ENCODE measurements at places on chromosomes 5 and 9.

GRCh38 chr5:143511736-143512135, 108.2 kb upstream of the NR3C1 start:
- DNase-seq = no peak

DNA sequence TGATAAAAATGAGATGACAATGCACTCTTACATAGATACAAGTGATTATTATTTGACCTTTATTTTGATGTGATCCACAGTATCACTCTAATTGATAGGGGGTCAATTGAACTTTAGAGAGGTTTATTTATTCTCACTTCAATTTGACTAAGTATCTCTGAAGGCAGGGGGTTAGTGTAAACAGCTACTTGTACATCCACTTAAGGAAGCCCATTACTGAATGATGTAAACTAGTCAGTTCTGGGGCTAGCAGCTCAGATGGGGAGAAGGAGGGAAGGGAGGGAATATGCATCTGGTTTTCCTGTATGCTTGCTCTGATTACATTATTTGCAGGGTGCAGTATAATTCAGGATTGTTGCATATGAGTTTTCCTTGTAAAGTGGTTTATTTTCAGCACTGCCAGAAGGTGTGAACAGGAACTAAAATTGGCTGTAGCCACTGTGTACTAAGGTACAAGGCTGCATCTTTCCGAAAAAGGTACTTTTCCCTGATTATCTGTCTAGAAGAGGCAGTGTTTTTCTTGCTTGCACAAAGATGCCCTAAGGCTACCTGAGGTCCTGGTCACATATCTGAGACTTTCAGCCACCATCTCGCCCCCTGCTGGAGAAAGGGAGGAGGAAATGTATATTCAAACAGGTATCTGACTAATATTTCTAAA, 51.2 kb downstream of the MRPS27 start:
- DNase-seq = peak; percentile 33

- DNase-seq = no peak
Measured at GRCh38 chr5:146796144-146796543, 82.4 kb downstream of the PPP2R2B start.

DNA sequence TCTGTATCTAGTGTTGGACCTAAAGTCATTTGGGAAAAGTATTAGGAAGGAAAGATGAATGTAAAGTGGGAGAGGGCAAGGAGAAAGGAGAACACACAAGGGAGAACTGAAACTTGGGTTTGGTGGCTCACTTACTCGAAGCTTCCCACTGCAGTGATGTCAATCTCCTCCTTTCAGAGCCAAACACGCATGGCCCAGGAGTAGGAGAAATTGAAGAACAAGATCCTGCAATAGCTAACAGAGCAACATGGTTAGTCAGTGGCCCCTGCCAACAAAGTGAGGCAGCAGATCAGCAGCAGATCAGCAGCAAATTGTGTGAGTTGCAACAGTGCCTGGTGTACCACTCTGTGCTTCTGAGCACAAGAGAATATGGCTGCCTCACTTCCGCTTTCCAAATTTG, 366.4 kb downstream of the PSAT1 start:
- no peak for DNase-seq

DNA sequence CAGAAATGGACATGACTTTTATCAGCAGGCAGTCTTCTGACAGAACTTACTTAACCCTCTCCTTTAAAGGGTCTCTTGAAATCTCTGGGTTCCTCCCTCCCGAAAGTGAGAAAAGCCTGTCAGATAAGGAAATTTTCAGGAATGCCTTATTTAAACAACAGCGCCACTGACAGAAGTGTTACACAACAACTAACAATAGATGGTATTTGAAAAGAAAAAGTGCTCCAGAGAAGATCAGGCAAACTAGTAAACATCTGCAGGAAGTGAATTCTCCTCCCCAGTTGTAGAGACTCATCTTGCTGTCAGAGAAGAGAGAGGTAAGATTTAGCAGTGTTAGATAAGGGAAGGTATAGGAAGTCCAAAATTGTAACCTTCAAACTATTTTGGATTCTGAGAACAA, 107.2 kb upstream of the NFIL3 start:
- DNase-seq = peak; percentile 17

GRCh38 chr5:143304836-143305475, 98.5 kb downstream of the NR3C1 start:
- DNase-seq = no peak

DNA sequence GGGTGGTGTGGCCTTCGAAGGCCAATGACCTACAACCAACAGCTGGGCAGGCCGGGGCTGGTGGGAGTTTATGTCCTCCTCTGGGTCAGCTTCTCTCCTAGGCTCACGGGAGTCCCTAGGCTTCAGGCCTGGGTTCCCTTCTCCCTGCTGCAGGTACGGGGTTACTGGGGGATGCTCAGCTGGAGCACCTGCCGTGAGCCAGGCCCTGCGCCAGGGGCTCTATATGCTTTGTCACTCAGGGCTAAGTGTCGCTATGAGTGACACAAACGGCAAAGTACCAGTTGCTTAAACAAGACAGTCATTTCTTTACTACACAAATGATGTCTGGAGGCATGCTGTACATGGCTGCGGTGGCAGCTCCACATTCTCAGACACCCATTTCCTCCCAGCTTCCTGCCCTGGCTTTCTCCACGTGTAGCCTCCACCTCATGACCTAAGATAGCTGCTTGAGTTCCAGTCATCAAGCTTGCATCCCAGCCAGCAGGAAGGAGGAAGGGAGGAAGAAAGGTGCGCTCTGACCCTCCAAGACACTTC, 22.5 kb upstream of the NINJ1 start:
- no peak for DNase-seq

DNA sequence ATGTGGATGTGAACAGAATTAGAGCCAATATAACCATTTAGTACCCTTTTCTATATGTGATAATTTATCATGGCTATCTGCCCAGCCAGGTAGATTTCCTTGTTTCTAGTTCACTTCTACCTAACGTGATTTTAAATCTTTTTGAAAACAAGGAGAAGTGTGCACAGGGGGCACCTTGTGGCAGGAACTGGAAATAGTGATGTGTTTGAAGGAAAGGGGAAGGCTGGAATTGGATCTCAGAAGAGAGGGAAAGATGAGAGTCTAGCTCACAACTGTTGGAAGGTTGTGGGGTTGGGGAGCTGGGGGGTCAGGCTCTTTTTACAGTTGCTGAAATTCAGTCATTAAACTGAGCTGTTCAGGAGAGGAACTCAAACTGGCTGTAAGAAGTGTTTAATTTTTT, 219.5 kb downstream of the KCTD16 start:
- peak; percentile 19 for DNase-seq

DNA sequence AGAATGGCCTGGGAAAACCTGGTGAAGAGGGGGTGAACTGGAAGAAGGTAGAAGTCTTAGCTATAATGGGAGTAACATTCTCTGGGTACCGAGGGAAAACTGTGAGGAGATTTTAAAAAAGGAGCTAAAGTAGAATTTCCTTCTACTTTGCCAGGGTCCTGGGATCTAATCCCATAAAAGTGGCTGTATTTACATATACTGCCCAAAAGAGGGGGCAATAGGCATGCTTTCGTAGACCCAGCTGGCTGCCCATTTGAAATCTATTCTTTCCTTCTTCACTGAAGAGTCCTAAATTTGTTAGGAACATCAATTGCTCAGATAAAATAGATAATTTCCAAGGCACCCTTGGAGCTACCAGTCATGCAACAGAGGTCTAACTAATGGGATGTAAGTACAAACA, 159.2 kb downstream of the CDC42SE2 start:
- DNase-seq = peak; percentile 11

DNA sequence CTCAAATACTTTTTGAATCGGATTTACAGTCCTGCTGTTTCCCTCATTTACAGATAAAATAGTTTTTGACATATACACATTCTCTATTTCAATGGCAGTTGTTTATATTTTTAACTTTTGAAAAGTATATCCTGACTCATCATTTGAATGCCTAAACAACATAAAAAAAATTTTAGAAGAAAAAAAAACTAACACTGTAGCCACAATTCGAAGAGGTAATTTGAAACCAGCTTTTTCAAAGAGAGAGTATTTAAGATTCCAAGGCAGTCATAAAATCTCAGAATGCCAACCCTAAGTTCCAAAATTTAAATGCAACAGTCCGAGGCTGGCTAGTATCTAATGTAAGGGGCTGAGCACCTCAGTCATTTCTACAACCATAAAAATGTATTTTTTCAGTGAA, 626.8 kb downstream of the DNAH5 start:
- no peak for DNase-seq

DNA sequence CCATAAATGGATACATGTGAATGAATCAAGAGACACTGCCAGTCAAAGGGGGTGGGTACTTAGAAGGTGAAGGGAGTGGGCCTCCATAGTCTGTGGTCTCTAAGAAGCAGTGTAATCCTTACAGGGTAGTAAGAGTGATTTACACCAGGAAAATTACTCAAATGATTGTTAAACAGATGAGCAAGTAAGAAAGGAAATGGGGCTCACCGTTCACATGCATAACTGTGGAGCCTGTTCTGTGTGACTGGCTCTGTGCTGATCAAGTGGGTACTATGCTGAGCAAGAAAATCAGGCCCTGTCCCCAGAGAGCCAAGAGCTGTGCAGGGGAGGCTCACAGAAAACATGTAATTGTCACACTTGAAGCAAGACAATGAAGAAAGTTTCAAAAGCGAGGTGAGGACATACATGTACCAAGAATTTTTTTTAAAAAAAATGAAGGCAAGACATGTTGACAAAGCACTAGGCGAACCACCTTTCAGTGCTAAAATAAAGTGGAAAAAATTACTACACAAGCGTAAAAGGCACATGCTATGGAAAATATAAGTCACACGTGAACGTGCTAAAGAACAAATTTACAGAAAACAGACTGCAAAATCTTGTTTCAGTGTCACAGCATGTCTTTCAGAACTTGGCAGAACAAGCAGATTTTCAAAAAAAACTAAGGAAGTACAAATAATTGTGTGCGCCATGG, 2.5 kb downstream of the BTNL8 start:
- DNase-seq = no peak

DNA sequence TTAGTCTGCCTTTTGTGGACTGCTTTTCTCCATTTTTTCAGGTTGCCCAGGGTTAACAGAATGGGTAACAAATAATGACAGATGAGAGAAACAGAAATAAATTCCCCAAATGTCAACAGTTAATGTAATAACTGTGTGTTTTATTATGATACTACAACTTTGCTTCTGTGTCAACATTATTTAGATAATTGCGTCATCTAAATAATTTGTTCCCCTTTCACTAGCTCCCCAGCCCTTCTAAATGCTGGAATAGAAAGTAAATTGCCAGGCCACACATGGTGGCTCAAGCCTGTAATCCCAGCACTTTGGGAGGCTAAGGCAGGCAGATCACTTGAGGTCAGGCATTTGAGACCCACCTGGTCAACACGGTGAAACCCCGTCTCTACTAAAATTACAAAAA, 53.5 kb downstream of the RNF38 start:
- DNase-seq = no peak

DNA sequence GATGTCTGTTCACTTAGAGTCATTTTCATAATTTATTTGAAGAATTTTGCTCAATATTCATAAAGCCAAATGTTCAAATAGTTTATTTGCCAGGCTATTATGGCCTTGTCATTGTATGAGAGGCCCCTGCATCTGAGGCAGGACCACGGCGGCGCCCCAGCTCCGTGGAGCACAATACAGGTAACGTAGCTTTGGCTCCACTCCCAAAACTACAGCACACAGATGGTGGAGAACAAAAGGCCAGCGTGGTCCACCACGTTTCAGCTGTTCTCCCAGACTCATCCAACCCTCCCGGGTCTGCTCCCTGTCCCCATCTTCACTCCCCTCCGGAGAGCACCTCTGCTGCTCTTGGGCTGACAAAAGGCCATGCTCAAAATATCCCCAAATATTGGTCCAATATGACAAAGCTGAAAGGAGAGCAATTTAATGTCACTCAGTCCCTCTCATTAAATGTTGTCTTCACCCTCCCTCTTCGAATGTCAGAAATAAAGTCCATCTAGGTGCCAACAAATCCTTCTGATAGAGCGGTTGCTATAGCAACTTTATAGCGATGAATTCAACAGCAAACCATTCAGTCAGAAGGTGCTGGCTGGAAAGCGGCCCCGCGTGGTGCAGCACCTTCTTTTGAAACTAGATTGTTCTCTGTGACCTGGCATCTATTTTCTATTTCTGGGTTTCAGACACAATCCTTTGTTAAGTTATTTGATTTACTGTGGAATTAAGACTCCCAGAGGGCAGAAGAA, 504.3 kb downstream of the ARHGEF28 start:
- no peak for DNase-seq

- DNase-seq = no peak
Measured at GRCh38 chr9:127856729-127857116, 2.3 kb upstream of the ENG start.

DNA sequence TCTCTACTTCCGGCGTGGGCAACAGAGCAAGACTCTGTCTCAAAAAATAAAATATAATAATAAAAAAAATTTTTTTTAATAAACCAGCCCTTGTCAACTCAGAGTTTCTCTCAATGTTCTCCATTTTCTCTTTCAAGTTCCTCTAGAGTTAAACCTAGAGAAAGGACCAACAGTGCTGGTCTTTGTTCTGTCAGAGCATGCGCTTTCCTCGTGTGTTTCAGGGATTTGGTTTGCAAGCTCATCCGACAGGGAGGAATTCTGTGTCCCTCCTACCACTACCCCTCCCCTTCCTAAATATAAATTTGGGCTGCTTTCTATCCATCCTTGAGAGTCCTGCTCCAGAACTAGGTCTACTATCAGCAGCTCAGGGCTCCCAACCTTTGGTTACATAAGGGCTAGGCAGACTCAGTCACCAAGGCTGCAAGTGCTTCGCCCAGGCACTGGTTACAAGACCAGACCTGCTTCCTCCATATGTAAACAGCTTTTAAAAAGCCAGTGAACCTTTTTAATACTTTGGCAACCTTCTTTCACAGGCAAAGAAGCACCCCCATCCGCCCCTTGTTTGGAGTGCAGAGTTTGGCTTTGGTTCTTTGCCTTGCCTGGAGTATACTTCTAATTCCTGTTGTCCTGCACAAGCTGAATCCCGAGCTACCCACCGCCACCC, 13.5 kb downstream of the SETX start:
- no peak for DNase-seq

- DNase-seq = no peak
Measured at GRCh38 chr5:57493034-57493433, 10.4 kb upstream of the ACTBL2 start.

GRCh38 chr5:318341-318897, 3.1 kb upstream of the AHRR start:
- peak; percentile 43 for DNase-seq
